ENCODE measurements at places on chromosomes 1 and 21. TPM values are rescaled to one million over a fixed set of nuclear protein-coding genes. Genes with fewer than 3 reads are reported as not detected.
A peak's percentile ranks its signal among the peaks of the same experiment; 100 is the strongest.

DNA sequence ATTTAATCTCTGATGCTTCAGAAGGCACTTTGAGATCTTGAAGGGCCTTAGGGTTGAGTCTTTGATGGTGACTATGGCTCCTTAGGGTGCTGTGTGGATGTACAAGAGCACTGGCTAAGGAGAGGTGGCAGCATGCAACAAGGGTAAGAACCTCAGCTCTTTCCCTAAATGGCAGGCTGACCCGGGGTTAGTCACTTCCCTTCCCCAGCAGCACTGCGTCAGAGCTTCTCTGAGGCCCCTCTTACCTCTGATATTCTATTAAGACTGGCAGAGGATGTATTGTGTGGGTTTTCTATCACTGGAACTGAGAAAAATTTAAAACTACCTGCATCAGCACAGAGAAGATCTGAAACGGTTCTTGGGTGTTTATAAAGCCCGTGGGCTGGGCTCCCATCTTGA is 11.8 kb downstream of the C1orf116 start:
- H3K27ac ChIP-seq = peak overlapping the region; percentile 66
- no peak for DNase-seq
- peaks cover 56% of the 10 kb centered on the region for H3K4me1 ChIP-seq
- H3K36me3 ChIP-seq = peaks cover 10% of the 10 kb centered on the region

GRCh38 chr1:23799570-23800399 is 769 bp downstream of the GALE start:
- peaks cover 34% of the 10 kb centered on the region for H3K4me1 ChIP-seq
- peak overlapping the region; percentile 99 for H3K27ac ChIP-seq
- H3K4me3 ChIP-seq = peak overlapping the region; percentile 94
- peaks cover 49% of the 10 kb centered on the region for H3K36me3 ChIP-seq
- no peaks in the 10 kb centered on the region for H3K27me3 ChIP-seq
- DNase-seq = peak; percentile 91

DNA sequence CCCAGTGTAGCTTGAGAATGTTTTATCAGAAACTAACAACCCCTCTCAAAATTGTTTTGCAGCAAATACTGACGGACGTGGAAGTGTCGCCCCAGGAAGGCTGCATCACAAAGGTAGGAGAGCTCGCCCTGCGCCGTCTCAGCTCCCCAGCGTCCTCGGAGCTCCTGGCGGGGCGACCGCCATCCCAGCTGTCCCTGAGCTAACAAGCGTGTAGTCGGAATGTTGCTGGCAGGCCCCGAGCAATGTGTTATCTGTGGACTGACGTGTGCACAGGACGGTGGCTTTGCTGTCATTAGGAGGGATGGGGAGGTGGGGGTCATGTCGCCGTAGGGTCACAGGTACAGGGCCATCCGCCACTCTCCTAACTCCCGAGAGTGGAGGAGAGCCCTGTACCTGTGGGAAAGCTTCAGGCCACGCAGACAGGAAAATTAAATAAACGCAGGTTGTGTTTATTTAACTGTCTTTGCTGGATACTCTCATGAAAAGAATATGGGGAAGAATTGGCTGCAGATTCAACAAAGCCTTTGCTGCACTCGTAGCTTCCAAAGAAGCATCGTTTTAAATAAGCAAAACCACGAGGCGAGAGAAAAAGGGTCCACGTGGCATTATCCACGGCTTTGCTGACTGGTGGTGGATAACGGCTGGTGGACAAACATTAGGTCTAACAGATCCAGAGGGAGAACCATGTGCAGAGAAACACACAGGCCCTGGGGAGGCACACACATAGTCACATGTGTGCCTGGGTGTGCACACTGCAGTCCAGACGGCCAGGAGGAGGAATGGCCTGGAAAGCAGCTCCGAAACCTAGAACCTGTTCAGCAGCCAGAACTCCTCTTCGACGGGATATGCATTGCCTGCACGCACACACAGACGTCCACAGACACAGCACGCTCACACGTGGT is 175.3 kb downstream of the PRDM16 start:
- no peak overlapping the region for H3K27ac ChIP-seq
- no peaks in the 10 kb centered on the region for H3K36me3 ChIP-seq
- DNase-seq = no peak

DNA sequence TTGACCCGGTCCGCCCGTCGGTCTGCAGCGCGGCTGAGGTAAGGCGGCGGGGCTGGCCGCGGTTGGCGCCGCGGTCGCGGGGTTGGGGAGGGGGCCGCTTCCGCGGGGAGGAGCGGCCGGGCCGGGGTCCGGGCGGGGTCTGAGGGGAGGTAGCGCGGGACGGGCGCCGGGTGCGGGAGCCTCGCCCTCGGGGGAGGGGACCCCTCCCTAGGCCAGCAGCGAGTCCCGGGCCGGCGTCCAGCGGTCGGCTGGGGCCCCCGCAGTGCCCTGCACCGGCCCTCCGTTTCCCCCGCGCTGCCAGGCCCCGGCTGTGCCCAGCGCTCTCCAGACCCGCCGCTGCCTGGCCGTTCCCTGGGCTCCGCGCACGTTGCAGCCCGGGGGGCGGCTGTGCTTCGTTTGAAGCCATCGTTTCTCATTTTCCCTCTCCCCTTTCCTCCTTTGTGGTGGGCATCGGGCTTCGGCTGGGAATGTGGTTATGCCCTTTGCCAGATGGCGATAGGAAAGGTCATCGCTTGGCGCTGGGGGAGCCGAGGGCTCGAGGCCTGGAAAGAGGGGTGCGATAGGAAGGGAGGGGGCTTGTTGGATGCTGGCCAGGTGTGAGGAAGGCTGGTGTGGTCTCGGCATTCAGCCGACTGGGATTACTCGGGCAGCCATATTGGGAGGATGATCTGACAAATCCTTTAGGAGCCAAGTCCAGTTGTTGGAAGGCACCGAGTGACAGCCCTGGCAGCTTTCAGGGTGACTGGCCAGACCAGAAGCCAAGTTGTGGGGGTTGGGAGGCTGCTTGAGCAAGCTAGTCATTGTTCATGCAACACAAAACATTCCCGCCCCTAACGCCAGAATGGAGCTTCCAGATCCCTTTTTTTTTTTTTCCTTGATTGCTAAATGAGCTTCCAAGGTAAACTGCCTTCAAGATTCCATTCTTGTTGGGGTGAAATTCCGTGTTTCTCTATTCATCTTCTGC is 753 bp downstream of the KIF1B start:
- H3K4me3 ChIP-seq = peak overlapping the region; percentile 86
- H3K27ac ChIP-seq = peak overlapping the region; percentile 98
- H3K4me1 ChIP-seq = peaks cover 51% of the 10 kb centered on the region
- no peaks in the 10 kb centered on the region for H3K36me3 ChIP-seq
- DNase-seq = peak; percentile 89

- H3K27me3 ChIP-seq = no peaks in the 10 kb centered on the region
- H3K4me3 ChIP-seq = no peak overlapping the region
- peaks cover 5% of the 10 kb centered on the region for H3K36me3 ChIP-seq
- H3K27ac ChIP-seq = no peak overlapping the region
- no peak for DNase-seq
These were observed 42.8 kb upstream of the ARTN start for GRCh38 chr1:43890815-43891214.

DNA sequence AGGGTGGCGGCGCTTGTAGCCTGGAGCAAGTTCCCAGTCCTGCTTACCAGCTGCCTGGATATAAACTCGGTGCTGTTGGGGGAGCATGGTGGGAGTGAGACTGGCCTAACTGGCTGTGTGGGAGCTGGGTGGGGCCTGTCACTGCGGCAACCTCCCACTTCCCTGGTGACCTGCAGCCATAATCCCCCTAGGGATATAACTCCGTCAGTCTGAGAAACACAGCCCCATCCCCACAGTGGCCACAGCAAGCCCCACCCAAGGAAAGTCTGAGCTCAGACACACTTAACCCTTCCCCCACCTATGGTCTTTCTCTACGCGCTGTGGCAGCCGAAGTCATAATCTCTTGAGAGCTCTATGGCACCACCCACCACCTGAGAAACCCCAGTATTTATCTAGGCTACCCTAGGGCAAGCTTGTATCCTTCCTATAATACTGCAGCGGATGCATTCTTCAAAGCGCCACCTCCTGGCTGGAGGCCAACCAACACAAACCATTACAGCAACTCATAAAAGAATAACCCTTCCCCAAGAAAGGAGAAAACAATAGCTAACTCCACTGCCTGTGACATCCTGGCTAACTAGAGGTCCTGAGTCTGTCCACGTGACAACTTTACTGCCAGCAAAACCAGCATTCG is 57.4 kb downstream of the ZNF648 start:
- no peak overlapping the region for H3K27ac ChIP-seq
- no peaks in the 10 kb centered on the region for H3K27me3 ChIP-seq
- no peaks in the 10 kb centered on the region for H3K36me3 ChIP-seq
- no peaks in the 10 kb centered on the region for H3K4me1 ChIP-seq
- H3K4me3 ChIP-seq = no peak overlapping the region
- no peak for DNase-seq

DNA sequence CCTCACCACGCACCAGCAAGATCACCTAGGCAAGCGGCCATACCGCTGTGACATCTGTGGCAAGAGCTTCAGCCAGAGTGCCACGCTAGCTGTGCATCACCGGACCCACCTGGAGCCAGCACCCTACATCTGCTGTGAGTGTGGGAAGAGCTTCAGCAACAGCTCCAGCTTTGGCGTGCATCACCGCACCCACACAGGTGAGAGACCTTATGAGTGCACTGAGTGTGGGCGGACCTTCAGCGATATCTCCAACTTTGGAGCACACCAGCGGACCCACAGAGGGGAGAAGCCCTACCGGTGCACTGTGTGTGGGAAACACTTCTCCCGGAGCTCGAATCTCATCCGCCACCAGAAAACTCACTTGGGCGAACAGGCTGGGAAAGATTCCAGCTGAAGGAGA is 5.0 kb downstream of the ZNF691 start:
- H3K27me3 ChIP-seq = no peaks in the 10 kb centered on the region
- no peak for DNase-seq
- peaks cover 10% of the 10 kb centered on the region for H3K4me1 ChIP-seq
- no peak overlapping the region for H3K27ac ChIP-seq
- H3K4me3 ChIP-seq = no peak overlapping the region

SDHC gene
- total RNA-seq = 167 TPM

CD1B gene
- total RNA-seq = not detected

Measured in lower lobe of right lung (tissue), 2 donors.